ENCODE measurements at places on chromosomes 3 and 15.

DNA sequence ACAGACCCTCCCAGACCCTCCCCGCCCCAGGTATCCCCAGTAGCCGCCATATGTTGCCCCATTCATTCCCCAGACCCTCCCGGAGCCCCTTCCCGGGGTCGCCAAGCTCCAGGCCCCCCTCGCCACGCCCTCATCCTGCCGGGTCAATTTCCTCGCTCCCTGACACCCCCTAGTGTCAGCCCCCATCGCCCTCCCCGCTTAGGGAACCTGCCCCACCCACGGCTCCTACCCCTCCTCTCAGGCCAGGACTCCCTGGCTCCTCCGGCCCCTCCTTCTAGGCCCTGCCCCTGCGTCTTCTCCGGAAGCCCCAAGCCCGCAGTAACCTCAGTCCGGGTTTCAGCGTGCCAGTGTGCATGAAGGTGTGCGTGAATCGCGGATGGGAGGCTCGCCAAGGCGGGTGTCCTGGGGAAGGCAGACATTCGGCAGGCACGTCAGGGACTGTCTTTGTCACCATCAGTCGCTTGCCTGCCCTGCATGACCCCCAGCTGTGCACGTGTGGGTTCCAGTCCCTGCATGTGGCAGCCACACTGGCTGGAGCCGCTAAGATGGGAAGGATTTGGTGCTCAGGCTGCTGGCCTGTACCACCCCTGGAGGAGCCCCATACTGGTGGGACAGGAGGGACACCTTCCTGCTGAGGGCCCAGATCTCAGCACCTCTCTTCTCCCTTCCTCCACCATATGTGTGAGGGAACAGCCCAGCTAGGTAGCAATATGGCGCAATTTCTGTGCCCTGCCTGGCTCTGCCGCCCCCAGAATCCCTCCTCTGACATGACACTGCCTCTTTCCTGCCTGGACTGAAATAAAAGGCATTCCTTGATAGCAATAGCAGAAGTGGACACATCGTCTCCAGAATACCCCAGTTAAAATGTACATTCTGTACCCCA lies 693 bp downstream of the DISP2 start:
- no peak for DNase-seq

DNA sequence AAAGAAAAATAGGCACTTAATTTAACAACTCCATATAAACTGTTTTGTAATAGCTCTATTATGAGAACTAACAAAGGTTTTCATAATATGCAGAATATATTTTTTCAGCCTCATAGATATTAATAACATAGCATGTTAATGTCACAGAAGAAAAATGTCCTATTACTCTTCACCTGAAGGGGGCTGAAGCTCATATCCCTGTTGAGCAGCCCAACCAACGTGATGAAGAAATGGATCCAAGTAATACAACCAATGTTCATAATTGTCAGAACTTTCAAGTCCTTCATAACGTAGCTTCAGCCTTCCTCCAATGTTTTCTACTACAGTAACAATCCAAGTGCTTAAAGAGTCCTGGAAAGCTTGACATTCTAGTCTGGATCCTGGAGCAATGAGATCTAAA lies 34.5 kb upstream of the STIMATE start:
- DNase-seq: no peak

- DNase-seq: no peak
Observed at GRCh38 chr15:69275933-69276560, 22.7 kb upstream of the PAQR5 start.

DNA sequence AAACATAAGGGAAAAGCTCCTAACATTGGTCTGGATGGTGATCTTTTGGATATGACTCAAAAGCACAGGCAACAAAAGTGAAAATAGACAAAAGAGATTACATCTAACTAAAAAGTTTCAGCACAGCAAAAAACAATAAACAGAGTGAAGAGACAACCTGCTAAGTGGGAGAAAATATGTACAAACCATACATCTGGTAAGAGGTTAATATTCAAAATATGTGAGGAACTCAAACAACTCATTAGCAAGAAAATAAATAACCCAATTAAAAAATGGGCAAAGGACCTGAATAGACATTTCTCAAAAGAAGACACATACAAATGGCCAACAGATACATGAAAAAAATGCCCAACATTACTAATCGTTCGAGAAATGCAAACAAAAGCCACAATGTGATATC lies 19.0 kb upstream of the NR1I2 start:
- DNase-seq: no peak

All from T-helper 17 cell (primary cell).